ENCODE measurements at places on chromosomes 7 and 10. TPM values are rescaled to one million over a fixed set of nuclear protein-coding genes. Genes with fewer than 3 reads are reported as not detected.

NPC1L1 gene
- not detected for total RNA-seq

RRP12 gene
- total RNA-seq = 12.7 TPM

ARL3 gene
- total RNA-seq = 38.8 TPM

SPDYE2 gene
- 0.23 TPM for total RNA-seq

SRRT gene
- 30.2 TPM for total RNA-seq

SAMD8 gene
- 92.3 TPM for total RNA-seq

EBF3 gene
- 19.6 TPM for total RNA-seq

NKX1-2 gene
- total RNA-seq = 1.8 TPM

ACHE gene
- 73.4 TPM for total RNA-seq

WIPF3 gene
- total RNA-seq = 6.9 TPM

PROSER2 gene
- total RNA-seq = 0.92 TPM

TBXAS1 gene
- 6.0 TPM for total RNA-seq

BCAP29 gene
- 50.5 TPM for total RNA-seq

TMEM273 gene
- total RNA-seq = 2.1 TPM

SERPINE1 gene
- total RNA-seq = 0.23 TPM

ZC3HAV1L gene
- total RNA-seq = 11.5 TPM

GPNMB gene
- 7.2 TPM for total RNA-seq

PLEKHS1 gene
- not detected for total RNA-seq

AKR1B15 gene
- total RNA-seq = not detected

GRID2IP gene
- 2.1 TPM for total RNA-seq

ABCA13 gene
- 0.92 TPM for total RNA-seq

COL17A1 gene
- total RNA-seq = under 0.01 TPM

GALNT17 gene
- total RNA-seq = 55.1 TPM

ADAMTS14 gene
- 0.23 TPM for total RNA-seq

GIMAP1 gene
- 1.4 TPM for total RNA-seq

SMKR1 gene
- total RNA-seq = 6.7 TPM

GLCCI1 gene
- total RNA-seq = 75.4 TPM

EEPD1 gene
- total RNA-seq = 33.7 TPM

PRKCQ gene
- total RNA-seq = 5.3 TPM

MACC1 gene
- 0.23 TPM for total RNA-seq

All from diencephalon (tissue), 1 donor.